ENCODE measurements at places on chromosomes 12 and 14.

- peak; percentile 56 for DNase-seq
- no peak overlapping the region for H3K27ac ChIP-seq
- H3K27me3 ChIP-seq = no peaks in the 10 kb centered on the region
- no peak overlapping the region for H3K4me3 ChIP-seq
- H3K4me1 ChIP-seq = no peaks in the 10 kb centered on the region
- H3K36me3 ChIP-seq = no peaks in the 10 kb centered on the region
These were observed 45.4 kb downstream of the DCAF5 start for GRCh38 chr14:69107407-69108003.

DNA sequence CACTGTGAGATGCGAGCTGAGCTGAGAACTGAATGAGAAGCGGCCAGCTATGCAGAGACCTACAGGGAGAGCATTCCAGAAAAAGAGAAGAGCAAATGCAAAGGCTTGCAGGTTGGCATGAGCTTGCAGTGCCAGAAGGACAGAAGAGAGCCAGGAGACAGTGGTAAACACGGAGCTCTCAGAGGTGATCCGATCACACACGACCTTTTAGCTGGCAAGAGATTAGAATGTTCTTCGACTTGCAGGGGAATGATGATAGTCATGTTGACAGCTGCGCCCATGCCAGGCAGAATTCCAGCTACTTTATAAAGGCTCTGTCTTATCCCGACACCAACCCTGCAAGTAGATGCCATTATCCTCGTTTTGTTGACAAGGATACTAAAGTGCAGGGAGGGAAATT, 256.8 kb downstream of the VRK1 start:
- H3K4me3 ChIP-seq = no peak overlapping the region
- no peak for DNase-seq
- no peaks in the 10 kb centered on the region for H3K4me1 ChIP-seq
- H3K27ac ChIP-seq = no peak overlapping the region

DNA sequence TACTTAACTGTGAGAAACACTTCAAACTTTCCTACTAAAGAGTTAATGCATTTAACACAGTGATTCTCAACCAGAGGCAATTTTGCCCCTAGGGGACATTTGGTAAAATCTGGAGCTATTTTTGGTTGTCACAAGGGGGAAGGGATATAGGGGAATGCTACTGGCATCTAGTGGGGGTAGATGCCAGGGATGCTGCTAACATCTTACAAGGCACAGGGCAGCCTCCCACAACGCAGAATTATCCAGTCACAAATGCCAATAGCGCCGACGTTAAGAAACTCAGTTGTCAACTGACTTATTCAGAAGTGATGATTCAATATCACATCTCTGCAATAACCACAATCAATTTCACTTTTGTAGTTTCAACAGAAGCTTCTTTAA, 2.0 kb downstream of the EEA1 start:
- no peaks in the 10 kb centered on the region for H3K4me1 ChIP-seq
- peak overlapping the region; percentile 98 for H3K27ac ChIP-seq
- no peak for DNase-seq
- no peak overlapping the region for H3K4me3 ChIP-seq
- no peaks in the 10 kb centered on the region for H3K27me3 ChIP-seq

DNA sequence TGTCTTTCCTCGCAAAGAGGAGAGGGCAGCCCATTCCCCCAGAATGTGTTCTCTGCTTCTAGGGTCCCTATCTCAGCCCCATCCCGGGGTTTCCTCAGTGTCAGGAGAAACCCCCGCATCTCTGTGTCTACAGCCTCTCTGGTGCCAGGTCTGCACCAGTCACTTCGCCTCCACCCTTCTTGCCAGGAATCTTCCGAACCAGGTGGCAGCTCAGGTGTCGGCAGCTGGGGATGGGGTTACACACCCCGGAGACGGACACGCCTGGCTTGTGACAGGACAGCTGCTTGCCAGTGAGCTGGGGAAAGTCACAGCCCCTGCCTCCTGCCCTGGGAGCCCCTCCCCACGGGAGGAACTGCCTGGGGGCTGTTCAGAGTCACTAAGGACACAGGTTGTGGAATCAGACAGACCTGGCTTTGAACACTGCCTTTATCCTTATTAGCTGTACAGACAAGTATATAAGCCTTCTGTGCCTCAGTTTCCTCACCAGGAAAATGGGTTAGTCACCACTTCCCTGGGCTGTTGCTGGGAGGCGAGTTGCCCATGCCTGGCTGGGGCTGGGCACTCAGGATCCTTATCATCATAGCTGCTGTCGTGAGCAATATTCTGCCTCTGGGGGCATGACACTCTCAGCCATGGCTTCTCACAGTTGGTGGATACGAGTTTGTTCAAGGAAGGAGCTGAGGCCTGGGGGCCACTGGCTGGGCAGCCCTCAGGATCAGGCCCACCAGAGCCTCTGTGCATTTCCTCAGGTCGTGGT, 10.8 kb downstream of the HIP1R start:
- no peak overlapping the region for H3K4me3 ChIP-seq
- no peaks in the 10 kb centered on the region for H3K4me1 ChIP-seq
- H3K36me3 ChIP-seq = no peaks in the 10 kb centered on the region
- no peaks in the 10 kb centered on the region for H3K27me3 ChIP-seq
- no peak overlapping the region for H3K27ac ChIP-seq

DNA sequence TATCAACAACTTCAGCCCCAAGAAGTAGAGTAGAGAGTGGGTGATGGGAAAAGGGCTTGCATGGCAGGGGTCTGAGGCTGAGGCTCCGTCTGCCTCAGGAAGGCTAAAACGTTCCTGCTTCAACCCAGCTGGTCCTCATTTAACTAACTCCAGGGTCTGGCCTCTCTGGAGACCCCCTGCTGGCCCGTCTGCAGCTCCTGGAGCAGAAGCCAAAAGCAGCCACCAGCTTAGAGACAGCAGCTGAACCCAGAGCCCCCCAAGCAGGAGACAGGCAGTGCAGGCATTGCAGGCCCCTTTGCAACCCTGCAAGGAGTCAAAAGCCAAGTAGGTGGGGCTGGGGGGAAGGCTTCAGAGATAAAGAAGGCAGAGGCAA, 25.1 kb upstream of the LTBP2 start:
- H3K27ac ChIP-seq = no peak overlapping the region
- H3K4me3 ChIP-seq = no peak overlapping the region
- no peaks in the 10 kb centered on the region for H3K4me1 ChIP-seq
- no peaks in the 10 kb centered on the region for H3K27me3 ChIP-seq
- no peak for DNase-seq
- H3K36me3 ChIP-seq = no peaks in the 10 kb centered on the region

Data from uterus (tissue), 4 donors.